ENCODE measurements at places on chromosomes 5 and 9.
A peak's percentile ranks its signal among the peaks of the same experiment; 100 is the strongest.

DNA sequence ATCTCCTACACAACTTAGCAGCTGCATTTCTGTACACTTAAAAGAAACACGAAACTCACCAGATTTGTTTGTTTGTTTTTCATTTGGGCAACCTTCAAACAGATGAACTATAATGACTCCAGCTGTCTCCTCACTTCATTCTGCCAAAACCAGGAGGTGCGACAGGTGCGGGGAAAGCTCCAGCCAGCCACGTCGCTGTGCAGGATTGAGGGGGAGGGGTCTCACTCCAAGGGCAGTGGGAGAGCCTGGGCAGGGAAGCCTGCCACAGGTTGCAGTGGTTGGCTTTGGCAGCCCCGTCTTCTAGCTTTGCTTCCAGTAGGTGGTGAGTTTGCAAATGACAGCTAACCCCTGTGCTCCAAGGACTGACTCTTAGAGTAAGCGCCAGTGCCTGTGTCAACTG lies 215.8 kb downstream of the CEMIP2 start:
- no peak for DNase-seq

DNA sequence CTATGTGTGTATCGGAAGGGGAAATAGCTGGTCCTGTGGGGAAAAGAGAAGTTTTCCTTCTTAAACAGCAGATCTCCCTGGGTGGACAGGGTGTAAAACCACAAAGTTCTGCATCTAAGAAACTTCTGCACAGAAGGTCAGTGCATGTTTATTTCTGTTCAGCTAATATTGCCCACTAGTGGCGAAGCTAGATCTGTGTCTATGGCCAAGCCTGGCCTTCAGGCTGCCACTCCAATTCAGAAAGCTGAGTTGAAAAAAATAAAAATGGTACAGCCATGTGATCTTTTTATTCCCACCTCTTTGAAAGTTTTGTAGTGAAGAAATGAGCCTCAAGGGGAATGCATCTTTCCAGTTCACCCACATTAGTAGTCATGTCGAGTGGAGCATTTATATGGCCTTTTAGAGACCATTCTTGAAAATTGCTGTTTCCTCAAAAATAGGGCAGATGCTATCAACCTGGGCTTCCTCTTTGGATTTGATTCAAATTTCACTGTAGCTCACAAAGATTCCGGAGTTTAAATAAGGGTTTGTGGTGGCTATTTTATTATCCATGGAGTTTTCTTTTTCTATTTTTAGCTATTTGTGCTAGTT lies 488.0 kb downstream of the PRELID2 start:
- DNase-seq = no peak

DNA sequence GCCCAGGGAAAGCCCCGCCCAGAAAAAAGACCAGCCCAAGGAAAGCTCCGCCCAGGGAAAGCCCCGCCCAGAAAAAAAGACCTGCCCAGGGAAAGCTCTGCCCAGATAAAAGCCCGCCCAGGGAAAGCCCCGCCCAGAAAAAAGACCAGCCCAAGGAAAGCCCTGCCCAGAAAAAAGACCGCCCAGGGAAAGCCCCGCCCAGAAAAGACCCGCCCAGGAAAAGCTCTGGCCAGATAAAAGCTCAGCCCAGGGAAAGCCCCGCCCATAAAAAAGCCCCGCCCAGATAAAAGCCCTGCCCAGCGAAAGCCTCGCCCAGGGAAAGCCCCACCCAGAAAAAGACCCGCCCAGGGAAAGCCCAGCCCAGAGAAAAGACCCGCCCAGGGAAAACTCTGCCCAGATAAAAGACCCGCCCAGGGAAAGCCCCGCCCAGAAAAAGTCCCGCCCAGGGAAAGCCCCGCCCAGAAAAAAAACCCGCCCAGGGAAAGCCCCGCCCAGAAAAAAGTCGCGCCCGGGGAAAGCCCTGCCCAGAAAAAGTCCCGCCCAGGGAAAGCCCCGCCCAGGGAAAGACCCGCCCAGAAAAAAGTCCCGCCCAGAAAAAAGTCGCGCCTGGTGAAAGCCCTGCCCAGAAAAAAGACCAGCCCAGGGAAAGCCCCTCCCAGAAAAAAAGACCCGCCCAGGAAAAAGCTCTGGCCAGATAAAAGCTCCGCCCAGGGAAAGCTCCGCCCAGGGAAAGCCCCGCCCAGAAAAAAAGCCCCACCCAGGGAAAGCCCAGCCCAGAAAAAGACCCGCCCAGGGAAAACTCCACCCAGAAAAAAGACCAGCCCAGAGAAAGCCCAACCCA lies 11.9 kb downstream of the GRIN1 start:
- no peak for DNase-seq

DNA sequence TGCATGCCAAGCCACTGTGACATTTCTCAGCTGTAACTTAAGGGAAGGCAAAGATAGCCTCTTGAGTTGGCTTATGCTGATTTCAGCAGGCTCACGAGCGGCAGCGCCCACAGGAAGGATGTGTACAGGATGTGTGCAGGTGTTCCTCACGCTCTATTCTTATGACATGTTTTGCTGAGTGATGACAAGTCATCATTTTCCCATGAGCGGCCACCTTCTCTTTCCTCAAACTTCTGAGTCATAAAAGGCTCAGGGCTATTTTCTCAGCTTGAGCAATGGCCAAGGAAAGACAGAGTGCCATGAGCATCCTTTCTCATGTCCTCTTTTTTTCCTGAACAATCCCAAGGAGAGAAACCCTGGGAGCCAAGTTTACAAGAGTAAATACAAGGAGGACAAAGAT lies 365.9 kb downstream of the PLK2 start:
- DNase-seq = no peak

GRCh38 chr9:70133253-70134208 lies 89.9 kb downstream of the MAMDC2 start:
- no peak for DNase-seq

DNA sequence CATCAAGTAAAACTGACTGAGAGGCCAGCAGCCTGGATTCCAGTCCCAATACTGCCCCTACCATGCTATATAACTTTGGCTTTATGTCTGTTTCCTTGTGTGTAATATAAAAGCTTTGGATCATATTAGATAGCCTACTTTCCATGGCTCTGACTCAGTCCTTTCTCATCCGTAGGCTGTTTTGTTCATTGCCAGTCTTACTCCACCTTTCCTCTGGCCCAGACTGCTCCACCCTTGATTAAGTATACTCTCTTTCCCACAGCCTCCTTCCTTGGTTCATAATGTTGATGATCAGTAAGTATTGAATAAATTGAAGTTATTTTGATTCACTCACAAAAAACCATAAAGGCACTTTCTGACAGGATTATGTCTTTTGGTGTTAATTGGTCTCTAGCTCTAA lies 1.5 kb upstream of the MRPS30 start:
- no peak for DNase-seq

GRCh38 chr5:9545136-9545991 lies 511 bp downstream of the SEMA5A start:
- no peak for DNase-seq

GRCh38 chr5:132491368-132492364 lies 1.1 kb upstream of the IRF1 start:
- DNase-seq = peak; percentile 68

- DNase-seq = no peak
These were observed 217.9 kb upstream of the KLF4 start for GRCh38 chr9:107707428-107707837.

- DNase-seq = no peak
These were observed 371.5 kb downstream of the PRELID2 start for GRCh38 chr5:145463634-145464033.

DNA sequence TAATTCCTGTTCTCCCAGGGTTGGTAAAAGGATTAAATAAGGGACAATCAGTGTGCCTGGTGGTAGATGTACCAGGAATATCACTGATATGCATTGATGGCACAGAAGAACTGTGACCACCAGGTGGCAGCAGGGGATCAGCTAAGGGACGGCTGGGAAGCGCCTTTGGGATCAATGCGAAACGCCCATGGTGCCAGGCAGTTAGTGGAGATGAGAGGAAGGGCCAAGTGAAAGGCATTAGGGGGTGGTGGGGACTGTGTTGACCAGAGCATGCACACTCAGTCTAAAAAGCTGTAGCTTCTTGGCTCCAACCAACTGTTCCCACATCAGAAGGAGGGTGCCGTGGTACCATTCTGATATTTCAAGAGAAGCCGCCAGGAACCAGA lies 55.6 kb downstream of the ARHGEF37 start:
- DNase-seq = no peak

DNA sequence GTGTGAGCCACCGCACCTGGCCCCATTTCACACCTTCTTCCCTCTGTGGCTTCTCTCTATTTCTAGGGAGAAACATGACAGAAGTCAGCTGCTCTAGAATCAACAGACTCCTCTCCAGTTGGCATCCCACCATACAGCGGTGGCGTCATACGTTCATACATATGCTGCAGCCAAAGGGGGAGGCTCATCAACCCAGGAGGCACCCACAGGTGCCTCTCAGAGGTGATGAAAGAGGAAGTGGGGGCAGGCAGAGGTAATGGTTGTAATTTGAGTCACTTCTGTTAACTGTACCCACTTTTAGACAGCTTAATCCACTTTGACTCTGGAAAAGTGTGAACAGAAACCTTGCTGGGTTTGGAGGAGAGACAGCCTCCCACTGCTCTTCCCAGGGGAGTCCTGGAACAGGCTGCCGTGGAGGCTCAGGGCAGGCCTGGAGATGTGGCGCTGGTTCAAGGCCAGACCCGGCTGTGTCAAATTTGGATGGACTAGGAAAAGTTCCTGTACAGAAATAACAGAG lies 47.3 kb upstream of the SUB1 start:
- DNase-seq = no peak

DNA sequence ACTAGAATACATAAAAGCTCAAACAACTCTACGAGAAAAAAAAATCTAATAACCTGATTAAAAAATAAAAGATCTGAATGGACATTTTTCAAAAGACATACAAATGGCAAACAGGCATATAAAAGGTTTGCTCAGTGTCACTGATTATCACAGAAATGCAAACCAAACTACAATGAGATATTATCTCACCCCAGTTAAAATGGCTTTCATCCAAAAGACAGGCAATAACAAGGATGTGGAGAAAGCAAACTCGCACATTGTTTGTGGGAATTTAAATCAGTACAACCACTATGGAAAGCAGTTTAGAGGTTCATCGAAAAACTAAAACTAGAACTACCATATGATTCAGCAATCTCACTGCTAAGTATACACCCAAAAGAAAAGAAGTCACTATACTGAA lies 20.8 kb downstream of the UGT3A2 start:
- no peak for DNase-seq

DNA sequence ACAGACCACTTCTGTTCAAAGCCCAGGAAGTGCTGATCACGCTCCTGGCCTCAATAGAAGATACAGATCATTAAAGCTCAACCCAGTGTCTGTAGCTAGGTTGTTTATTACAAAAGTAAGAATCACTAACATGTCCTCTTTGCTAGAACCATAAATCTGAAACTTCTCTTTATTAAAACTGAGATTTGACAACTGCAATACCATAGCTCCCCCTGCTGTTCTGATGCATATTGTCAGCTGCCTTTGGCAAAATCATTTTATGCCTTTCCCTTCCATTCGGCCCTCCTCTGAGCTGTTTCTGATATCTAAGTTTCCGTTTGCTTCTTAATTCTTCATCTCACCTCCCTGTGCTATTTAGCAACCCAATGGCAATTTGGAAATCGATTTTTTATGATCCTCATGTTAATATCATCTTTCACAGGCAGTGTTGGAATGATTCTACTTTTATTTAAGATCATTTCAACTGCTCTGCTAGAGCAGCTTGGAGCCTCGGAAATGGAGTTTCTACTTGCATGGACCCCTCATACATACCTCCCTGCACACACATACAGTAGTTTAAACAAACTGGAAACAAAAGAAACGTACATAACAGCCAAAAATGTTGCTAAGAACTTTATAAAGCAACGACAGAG lies 998.8 kb downstream of the MAT2B start:
- no peak for DNase-seq

DNA sequence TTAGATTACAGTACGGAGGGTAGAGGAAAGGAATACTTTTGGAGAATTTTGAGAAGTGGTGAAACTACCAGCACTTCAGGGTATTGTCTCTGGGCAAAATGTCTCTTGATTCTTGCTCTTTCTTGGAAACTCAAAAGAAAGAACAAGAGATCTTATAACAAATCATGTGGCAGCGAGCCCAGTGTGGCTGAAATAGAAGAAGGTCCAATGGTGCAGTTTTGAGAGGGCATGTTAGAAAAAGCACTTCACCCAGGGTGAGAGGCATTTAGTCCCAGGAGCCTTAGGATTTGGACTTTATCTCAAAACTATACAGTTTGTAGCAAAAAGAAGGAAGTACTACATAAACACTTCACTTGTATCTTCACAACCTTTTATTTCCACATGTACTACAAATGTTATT lies 39.4 kb downstream of the NNT start:
- no peak for DNase-seq

DNA sequence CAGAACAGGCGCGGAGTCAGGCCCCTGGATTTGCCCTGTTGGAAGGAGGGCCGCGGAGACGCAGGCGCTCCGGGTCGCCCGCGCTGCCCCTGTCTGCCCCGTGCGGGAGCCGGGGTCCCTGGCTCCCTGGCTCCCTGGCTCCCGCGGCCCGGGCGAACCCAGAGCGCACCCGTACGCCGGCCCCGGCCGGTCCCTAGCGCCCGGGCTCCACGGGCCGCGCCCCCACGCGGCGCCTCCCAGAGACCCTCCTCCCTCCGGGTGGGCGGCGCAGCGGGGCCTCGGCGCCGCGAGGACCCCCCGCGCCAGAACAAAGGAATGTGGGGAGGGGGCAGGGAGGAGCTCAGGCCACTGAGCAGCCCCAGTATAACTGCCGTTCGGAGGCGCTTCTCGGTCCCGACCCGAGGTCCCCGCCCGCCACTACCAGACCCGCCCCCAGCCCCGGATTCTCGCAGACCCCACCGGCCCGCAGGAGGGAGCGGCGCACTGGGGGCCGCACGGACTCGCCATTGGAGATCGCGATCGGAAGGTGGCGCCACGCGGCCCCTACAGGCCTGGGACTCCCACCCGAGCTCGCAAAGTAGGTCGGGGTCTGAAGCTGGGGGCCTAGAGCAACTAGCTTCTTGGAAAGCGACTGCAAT lies 2.4 kb downstream of the NFIL3 start:
- DNase-seq = no peak

GRCh38 chr9:31839273-31839672 lies 545.2 kb upstream of the ACO1 start:
- DNase-seq = no peak

Data from ascending aorta (tissue), 2 donors.